ENCODE measurements at places on chromosomes 5 and 9.

DNA sequence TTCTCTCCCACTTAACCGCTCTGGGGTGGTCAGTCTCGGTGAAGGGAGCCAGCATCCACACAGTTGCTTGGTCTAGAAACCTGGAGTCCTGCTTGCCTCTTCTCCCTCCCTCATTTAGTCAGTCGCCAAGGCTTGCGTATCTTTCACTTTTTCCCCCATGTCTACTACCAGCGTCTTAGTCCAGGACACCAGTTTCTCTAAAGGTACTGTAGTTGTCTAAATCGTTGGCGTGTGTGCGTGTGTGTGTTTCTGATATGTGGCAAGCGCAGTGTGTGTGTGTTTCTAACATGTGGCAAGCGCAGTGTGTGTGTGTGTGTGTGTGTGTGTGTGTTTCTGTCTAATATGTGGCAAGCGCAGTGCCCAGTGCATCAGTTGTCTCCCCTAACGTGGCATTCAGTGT lies 641 bp downstream of the ATP6V1G1 start:
- DNase-seq: no peak

GRCh38 chr5:132829742-132830435 lies 558 bp downstream of the SHROOM1 start:
- peak; percentile 35 for DNase-seq

DNA sequence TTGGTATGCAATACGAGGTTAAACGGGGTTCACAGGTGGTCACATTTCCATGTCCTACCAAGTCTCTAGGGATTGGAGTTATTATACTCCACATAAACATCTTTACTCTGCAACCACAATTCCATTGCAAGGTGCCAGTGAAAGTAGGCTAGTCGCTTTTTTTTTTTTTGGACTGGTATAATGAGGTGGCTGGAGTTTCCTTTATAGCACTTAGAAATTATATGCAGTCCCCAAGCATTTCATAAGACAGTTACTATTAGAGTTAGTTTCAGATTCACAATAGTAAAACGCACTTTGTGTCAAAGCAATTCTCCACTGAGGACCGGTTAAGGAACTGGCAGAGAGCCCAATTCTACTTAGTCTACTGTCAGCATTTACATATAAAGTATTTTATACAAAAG lies 1.4 kb downstream of the MEF2C start:
- no peak for DNase-seq

- DNase-seq: no peak
Observed at GRCh38 chr5:145568581-145568980, 266.6 kb downstream of the PRELID2 start.

GRCh38 chr5:146828385-146828784 lies 50.2 kb downstream of the PPP2R2B start:
- DNase-seq: no peak

- DNase-seq: no peak
Observed at GRCh38 chr9:37550781-37551180, 25.4 kb downstream of the FBXO10 start.

DNA sequence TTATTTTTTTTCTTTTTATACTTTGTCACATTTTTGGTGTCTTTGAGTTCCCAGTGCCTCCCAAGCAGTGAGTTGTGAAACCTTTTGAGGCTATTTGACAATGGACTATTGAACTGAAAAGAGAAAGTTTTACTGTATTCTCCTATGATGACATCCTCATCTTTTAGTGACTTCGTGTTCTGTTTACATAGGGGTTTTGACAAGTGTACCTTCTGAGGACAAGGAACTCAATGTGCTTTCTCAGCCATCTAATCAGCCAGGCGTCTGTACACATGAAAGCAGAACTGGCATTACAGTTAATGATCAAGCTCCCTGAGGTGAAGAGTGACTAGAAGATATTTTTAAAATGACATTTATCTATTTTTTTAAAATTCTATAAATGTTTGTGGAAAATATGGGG lies 175.5 kb downstream of the ANXA1 start:
- DNase-seq: no peak

GRCh38 chr9:112558476-112558875 lies 71.8 kb downstream of the KIAA1958 start:
- DNase-seq: no peak

GRCh38 chr5:97764700-97765099 lies 581.7 kb upstream of the RIOK2 start:
- no peak for DNase-seq

GRCh38 chr5:87735923-87736322 lies 323.2 kb upstream of the CCNH start:
- DNase-seq: no peak

DNA sequence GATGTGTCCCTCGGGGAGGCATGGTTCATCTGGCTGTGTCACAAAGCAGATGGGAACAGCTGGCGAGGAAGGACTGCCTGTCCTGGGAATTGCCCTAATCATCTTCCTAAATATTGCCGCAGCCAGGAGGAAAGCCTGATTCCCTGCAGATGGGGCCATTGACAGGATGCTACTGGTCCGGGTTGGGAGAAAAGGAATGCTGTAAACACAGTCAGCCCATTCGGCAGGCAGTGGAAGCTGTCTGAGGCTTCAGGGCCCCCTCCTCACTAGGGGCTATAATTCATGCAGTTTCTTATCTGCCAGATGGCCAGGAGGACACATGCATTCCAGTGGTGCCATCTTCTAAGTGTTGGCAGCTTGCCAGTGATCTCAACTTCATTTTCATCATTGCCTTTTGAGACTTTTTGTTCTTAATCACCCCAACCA lies 110.3 kb downstream of the KCNIP1 start:
- DNase-seq: no peak

DNA sequence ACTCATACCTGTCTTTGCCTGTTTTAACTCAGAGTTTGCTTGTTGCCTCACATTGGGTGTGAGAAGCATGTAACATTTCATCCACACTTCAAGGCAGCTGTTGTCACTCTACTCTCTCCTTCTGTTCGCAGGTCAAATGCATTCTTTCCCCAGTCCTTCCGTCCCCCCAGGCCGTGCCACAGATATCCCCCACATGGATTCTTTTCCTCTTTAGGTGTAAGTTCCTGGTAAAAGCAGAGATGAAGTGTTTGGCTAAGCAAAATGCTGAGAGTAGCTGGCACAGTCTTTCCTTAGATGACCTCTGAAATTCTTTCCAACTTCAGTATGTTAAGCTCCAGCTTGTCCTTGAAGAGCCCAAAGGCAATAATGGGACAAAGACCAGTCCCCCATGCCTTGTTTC lies 328.2 kb downstream of the SLIT3 start:
- DNase-seq: no peak

GRCh38 chr5:173573126-173573960 lies 43.1 kb downstream of the BOD1 start:
- peak; percentile 39 for DNase-seq

DNA sequence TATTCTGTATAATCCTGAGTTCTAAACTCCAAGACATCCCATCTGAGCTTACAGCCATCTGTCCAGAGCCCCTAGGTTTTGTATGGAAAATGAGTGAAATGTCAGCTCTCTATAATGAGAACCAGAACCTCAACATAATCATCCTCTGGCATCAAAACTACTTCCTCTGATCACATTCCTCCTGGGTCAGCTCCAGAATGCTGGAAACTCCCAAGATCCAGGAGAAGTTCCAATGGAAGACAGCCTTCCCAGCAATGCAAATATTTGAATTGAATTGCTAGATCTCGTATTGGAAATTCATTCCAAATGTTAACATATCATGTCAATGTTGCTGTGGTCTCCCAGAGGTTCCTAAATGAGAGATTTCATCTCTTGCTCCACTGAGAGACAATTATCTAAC lies 23.8 kb downstream of the C9 start:
- no peak for DNase-seq

DNA sequence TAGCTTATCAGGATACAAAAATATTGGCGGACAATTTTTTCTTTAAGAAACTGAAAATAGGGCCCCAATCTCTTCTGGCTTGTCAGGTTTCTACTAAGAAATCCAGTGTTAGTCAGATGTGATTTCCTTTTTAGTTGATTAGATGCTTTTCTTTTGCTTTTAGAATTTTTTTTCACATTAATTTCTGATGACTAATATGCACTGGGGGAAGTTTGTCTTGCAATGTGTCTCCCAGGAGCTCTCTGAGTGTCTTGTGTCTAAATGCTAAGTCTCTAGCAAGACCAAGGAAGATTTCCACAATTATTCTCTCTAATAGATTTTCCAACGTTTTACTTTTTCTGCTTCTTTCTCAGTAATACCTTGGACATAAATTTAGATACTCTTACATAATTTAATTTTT lies 559.8 kb upstream of the TYRP1 start:
- DNase-seq: no peak

DNA sequence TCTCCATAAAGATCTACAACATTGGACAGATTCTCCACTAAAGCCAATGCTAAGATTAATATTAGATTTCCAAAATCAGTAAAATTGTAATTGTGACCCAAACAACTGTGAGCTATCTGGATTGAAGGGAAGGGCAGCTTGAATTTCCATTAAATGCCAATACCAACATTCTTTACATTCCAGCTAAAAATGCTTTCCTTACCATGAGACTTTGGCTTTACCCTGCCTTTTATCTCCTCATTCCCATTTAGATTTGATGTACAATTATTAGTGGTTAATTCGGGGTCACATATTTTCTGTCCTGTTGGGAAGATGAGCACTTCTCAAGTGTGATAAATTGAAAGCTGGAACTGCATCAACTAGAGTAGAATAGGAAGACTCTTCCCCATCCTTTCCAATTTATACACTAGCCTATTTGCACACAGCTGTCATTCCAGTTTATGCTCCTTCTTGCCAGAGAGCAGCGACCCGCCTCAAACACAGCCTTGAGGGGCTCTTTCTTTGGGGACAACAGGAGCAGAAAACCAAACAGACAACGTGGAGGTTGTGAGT lies 33.1 kb upstream of the MYOT start:
- DNase-seq: no peak

GRCh38 chr9:28620661-28621060 lies 1047.4 kb upstream of the C9orf72 start:
- DNase-seq: no peak

DNA sequence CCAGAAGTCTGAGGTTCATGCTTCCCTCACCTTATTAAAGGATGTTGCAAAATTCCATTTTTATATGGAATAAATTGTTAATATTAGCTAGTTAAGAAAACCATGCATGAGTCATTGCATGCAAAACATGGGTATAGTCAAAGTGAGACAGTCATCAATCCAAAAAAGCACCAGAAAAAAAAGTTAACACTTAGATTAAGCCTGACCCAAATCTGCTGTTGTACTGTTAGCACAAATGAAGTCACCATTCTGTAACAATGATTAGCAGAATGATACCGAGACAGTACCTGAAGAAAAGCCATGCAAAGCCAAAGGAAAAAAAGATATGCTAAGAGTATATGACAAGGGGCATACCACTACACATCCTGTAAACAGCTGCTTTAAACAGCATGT lies 49.5 kb downstream of the PKD2L2 start:
- DNase-seq: no peak

DNA sequence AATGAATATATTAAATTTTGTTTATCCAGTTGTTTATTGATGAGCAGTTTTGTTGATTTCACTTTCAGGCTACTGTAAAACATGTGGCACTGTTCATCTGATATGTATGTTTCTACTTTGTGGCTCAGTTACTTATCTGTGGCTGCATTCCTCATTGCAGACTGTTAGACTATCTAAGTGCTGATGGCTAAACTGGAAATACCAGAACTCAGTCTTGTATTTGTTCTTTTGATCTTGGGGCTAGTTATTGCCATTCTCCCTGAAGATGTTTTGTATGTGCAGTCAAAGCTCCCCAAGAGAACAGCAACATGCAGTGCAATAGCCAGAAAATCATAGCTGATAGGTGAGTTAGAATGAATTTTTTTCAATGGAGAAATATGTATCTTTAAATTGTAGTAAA lies 162.2 kb downstream of the GADD45G start:
- DNase-seq: no peak

GRCh38 chr9:86674487-86674886 lies 272.8 kb downstream of the GAS1 start:
- DNase-seq: no peak

GRCh38 chr5:107929080-107929479 lies 258.3 kb upstream of the EFNA5 start:
- DNase-seq: no peak

DNA sequence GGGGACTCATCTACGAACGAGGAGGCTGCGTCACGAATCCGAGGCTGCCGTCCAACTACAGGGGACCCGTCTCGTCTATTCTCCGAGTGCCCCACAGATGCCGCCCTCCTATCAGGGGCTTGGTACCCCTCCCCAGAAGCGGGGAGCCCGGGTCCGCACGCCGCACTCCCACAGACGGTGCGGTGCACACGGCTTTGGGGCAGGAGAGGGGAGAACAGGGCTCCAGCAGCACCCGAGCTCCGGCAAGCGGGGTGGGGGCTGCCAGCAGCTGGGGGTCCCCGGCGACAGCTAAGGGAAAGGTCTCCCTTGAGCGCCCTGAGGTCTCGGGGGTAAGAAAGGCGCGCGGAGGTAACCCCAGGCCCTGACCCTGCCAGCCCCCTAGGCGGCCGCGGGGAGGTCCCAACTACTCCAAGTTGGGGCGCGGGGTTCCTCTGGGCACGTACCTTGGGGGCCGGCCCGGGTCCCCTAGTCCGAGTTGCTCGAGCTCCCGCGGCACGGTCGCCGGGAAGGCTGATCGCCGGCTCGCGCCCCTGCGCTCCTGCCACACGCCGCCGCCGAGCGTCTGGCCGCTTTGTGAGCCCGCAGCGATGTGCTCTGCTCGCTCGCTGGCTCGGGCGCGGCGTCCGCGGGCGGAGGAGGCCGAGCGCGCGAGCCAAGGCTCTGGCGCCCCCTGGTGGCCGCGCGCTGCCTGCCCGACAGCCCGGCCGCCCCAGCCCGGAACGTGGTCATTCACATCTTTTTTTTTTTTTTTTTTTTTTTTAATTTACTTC lies at the start of gene SPOCK1:
TSS of gene SPOCK1 (minus strand) at position 591 of the 770 bp plus-strand sequence.
- DNase-seq: peak; percentile 5

GRCh38 chr9:21023861-21024260 lies 7.6 kb downstream of the HACD4 start:
- no peak for DNase-seq

GRCh38 chr9:134059188-134059641 lies 8.6 kb downstream of the BRD3 start:
- DNase-seq: no peak

- no peak for DNase-seq
Observed at GRCh38 chr9:135792268-135793128, 90.5 kb downstream of the KCNT1 start.

GRCh38 chr5:9316733-9317132 lies 229.1 kb downstream of the SEMA5A start:
- DNase-seq: no peak

- no peak for DNase-seq
Observed at GRCh38 chr9:74500584-74500924, 3.4 kb downstream of the RORB start.

GRCh38 chr9:91847581-91848091 lies 102.4 kb downstream of the ROR2 start:
- no peak for DNase-seq

GRCh38 chr5:85159395-85159794 lies 774.7 kb upstream of the EDIL3 start:
- no peak for DNase-seq

All from activated CD4-positive, CD25-positive, alpha-beta regulatory T cell (primary cell).